ENCODE measurements at places on chromosomes 1 and 21.
A peak's percentile ranks its signal among the peaks of the same experiment; 100 is the strongest.

- DNase-seq: peak; percentile 39
Measured at GRCh38 chr1:166489670-166490436, 323.1 kb upstream of the FAM78B start.

GRCh38 chr1:112061056-112061455, 71.6 kb upstream of the KCND3 start:
- DNase-seq: no peak

- DNase-seq: no peak
Measured at GRCh38 chr1:109959974-109960744, 24.4 kb upstream of the AHCYL1 start.

DNA sequence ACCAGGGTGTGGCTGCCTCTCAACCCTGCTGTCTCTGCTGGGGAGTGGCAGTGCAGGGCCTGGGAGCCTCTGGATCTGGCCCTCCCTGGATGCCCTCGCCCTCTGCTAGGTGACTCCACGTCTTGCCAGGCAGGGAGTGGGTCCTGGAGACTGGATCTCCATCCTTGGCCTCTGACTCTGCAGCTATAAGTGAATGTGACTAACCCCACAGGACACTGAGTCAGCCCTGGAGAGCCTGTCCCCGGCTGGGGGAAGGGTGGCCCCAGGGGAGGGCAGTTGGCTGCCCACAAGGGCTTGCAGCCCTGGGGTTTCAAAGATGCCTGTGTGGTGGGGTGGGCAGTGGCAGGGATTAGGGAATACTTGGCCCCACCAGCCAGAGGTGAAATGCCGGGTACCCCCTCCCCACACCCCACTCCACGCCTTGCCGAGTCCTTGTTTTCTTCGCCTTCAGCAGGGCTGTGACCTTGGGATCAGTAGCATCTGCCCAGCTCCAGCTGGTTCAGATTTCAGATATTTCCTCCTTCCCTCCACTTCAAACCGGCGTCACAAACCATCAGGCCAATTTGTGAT, 1.9 kb upstream of the MYBPH start:
- no peak for DNase-seq

GRCh38 chr1:66413136-66413837, 120.7 kb upstream of the SGIP1 start:
- DNase-seq: no peak

GRCh38 chr1:55716610-55717009, 501.4 kb upstream of the USP24 start:
- no peak for DNase-seq

DNA sequence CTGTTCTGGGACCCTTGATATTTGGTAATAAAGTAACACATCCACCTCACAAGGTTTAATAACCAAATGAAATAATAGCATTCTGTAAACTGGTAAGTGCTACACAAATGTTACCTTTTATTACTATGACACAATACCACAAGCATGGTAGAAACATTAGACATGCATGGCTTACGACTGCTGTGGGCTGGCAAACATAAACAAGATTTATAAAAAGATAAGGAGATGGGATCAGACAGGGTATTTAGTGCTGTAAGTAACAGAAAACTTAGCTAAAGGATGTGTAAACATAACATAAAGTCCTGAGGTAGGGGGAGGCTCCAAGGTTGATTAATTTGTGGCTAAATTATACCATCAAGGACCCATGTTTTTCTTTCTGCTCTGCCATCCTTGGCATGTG, 212.6 kb downstream of the BARHL2 start:
- no peak for DNase-seq

DNA sequence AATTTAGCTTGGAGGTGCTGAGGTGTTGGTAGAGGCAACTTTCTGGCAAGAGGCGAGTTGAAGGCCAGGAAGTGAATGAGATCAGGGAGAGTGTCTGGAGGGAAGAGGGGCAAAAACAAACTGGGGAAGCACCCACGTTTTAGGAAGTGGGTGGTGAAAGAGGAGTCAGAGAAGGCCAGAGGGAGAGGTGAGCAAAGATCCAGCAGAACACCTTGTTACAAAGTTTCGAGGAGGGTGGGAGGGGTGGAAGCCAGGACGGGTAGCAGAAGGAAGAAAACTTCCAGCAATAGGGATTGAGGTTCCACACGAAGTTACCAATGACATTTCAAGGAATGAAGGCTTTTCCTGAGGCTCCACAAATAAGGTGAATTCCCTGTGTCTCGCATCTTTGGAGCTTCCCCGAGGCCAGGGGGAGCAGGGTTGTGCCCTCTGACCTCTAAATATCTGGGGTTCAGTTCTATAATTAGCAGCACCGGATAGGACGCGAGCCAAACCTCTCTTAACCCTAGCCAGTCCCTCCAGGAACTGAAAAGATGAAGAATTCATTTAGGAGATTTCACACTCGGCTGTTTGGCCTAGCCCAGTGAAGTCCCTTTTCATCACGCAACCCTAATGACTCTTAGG, 578 bp upstream of the SESN2 start:
- no peak for DNase-seq

GRCh38 chr1:236282425-236282716, 613 bp upstream of the ERO1B start:
- DNase-seq: peak; percentile 49

- DNase-seq: peak; percentile 75
Measured at GRCh38 chr1:235999259-235999925, 65.5 kb downstream of the NID1 start.

DNA sequence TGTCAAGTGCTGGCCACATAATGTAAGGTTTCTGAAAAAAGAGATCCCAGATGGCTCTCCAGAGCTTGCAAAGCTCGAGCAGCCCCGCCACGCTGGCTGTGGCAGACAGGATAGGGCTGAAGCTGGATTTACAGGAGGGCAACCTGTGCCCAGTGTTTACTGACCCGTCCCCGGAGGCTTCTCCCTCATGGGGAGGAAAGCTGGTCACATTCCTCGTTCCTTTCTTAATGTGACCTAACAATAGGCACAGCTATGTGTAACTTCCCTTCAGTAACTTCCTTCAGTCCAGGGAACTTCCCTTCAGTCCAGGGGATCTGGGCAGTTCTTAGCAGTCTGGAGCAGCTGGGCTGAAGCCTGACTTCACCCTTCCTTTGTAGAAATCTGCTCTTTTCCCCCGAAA, 7.7 kb downstream of the SLFNL1 start:
- no peak for DNase-seq

DNA sequence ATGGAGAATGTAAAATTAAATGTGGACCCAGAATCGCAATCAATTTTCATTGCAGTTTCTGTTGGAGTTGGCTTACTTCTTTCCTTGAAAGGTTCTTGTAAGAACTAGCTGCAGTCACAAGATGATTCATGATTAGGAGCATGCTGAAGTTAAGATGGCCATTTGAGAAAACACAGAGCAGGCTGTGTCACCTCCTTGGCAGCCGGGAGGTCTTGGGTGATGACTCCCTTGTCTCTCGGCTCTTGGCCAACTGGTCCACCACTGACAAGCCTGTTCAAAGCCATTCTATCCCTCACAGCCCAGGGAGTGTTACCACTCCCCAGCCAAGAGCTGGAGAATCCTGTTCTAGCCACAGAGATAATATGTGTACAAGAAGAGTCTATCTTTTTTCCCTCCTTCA, 40.6 kb downstream of the OPTC start:
- DNase-seq: no peak

- no peak for DNase-seq
Measured at GRCh38 chr1:59898927-59899326, 27.6 kb downstream of the CYP2J2 start.

GRCh38 chr1:6574025-6574620, 5.7 kb upstream of the ZBTB48 start:
- DNase-seq: no peak

- no peak for DNase-seq
Measured at GRCh38 chr1:54309631-54310366, 96.4 kb downstream of the SSBP3 start.

DNA sequence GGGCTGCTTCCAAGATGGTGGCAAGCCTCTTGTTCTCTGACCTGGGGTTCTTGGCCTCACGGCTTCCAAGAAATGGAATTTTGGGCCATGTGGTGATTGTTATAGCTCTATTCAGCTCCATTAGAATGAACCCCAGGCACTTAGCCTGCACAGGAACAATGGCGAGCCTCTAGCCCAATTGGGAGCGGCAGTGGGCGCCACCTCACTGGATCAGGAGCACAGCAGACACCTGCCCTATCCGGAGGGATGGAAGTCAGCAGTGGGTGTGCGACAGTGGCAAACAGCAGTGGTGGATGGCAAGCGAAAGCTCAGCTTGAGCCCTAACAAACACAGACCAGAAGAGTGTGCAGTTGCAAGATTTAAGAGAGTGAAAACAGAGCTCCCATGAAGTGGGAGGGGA, 230.9 kb downstream of the GPR52 start:
- DNase-seq: no peak

DNA sequence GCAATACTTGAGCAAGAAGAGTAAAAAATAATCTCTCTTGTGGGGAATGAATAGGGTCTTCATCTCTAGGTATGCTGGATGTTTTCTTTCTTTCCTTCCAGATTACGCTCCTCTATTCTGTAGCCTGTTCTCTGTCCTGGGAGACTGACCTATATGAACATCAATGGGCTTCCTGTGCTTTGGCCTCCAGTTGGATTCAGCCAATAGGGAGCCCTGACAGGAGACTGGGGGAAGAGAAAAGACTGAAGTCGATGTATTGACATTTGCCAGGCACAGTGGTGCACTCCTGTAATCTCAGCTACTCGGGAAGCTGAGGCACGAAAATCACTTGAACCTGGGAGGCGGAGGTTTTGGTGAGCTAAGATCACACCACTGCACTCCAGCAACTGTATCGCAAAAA, 17.6 kb downstream of the SEMA6C start:
- DNase-seq: no peak

- DNase-seq: no peak
Measured at GRCh38 chr1:246067432-246068216, 439.5 kb downstream of the SMYD3 start.

- DNase-seq: no peak
Measured at GRCh38 chr1:211640301-211640630, 35.2 kb downstream of the NEK2 start.

GRCh38 chr1:65068202-65069010, 79.6 kb upstream of the AK4 start:
- DNase-seq: peak; percentile 22

DNA sequence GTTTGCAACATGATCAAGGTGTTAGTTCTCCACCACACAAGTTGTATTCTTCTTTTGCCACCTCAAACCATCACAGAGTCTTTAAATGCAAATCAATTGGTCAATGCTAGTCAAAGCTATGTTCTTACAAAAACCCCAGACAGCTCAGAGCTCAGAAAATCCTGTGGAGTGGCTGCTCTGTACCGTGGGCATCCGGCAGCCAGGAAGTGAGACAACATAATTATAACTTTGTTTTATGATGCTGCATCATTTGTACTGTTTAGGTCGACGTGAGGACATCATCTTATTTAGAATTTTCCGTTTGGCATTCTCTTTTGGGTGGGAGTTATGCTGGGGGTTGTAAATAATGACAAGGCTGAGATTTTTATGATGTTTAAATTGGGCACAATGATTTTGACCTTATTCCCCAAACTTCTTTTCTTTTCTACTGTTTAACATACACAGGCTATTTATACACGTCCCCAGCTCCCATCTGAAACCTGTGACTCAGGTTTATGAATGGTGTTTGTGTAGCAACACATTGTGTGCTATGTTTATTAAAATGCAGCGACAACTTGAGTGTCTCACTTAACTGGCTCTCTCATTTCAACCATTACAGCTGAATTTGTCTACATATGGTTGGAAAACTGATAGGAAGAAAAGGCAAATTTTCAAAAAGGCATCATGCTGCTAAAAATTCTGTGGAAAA, 124.0 kb downstream of the CNIH3 start:
- no peak for DNase-seq

DNA sequence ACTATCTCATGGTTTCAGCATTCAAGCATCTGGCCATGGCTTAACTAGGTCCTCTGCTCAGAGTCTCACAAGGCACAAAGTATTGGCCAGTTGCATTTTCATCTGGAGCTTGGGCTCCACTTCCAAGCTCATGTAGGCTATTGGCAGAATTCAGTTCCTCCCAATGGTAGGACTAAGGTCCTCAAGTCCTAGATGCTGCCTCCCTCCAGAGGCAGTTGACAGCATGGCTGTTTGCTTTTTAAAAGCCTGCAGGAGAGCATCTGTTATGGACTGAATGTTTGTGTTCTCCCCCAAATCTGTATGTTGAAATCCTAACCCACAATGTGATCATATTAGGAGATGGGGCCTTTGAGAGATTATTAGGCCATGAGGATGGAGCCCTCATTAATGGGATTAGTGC, 38.0 kb upstream of the HLX start:
- DNase-seq: no peak

DNA sequence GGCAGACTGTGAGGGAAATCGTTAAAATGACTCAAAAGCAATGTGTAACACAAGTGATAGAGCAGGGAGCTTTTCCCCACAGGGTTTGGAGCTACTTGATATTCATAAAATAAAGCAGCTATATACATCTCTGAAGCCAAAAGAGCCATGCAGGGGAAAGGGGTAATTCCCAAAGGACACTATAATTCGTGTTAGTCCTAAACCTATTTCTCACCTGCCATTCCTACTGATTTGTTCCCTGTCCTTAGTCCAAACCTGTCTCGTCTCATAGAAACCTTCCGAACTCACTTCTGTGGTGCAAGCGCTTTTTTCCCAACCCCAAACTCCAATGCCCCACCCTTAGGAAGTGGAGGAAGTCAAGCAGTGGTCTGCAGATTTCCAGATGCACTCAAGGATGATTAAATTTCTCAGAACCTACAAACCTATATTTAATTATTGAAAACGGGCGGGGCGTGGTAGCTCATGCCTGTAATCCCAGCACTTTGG, 946 bp upstream of the HNRNPR start:
- DNase-seq: no peak

GRCh38 chr1:206022766-206023165, 929 bp downstream of the CTSE start:
- DNase-seq: no peak

DNA sequence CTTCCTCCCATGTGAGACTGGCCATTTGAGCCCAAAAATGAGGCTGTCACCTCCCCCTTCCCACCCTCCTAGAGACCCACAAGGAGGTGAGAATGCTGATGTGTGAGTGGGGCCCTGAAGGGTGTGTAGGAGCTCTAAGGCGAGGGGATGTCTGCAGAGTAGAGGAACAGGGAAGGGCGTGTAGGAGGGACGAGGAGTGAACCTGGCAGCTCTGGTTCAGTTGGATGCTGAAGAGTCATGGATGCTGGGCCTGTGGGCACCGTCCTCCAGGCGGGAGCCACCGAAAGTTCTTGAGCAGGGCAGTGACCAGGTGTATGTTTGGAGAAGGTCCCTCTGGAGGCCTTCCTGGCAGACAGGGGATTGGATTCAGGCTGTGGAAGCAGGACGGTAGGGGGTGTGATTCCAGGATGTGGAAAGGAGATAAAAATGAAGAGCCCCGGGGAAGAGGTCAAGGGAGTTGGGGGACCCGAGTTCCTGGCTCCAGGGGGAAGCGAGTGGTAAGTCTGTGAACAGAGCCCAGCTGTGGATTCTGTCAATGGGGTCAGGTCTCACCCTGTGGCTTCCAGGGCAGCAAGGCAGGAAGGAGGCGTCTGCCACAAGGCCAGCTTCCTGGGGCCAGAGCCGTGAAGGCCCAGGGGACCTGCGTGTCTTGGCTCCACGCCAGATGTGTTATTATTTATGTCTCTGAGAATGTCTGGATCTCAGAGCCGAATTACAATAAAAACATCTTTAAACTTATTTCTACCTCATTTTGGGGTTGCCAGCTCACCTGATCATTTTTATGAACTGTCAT, 7.9 kb downstream of the SAMD11 start:
- DNase-seq: no peak

Data from activated naive CD4-positive, alpha-beta T cell treated with Interleukin-2 at 50 U/mL for 16 hours (primary cell).